ENCODE measurements at places on chromosomes 3 and 15.

- DNase-seq: no peak
These were observed 22.9 kb upstream of the DNAAF4 start for GRCh38 chr15:55530861-55531313.

DNA sequence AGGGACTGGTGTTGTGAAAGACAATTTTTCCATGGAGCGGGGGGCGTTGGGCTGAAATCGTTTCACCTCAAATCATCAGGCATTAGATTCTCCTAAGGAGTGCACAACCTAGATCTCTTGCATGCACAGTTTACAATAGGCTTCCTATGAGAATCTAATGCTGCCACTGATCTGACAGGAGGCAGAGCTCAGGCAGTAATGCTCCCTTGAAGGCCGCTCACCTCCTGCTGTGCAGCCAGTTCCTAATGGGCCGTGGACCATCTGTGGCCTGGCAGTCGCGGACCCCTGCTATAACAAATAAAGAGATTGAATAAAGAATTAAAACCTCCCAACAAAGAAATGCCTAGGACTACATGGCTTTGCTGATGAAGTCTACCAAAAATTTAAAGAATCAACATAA, 25.3 kb upstream of the ANKRD28 start:
- DNase-seq: no peak

DNA sequence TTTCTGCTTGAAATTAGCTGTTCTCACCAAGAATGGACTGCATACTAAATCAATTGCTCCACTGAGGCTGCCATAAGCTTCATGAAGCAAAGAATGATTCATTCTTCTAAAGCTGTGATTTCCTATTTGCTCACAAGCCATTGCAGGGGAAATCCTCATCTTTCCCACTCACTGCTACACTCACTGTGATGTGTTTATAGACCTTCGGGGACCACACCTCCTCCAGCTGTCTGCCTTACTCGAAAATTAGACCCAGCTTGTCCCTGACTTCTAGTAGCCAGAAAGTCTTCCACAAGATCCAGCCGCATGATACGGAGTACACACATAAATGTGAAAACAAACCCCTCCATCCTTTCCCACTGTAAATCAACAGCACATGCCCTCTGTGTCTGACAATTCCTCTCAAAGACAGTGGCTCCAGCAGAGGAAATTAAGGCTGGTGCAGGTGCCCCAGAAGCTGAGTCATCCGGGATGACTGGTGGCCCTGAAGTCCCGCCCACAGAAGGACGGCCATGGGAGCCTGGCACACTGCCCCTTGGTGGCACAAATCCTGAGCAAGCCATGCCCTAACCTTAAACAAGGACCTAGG, 172.0 kb downstream of the STT3B start:
- DNase-seq: no peak

GRCh38 chr3:135966271-135966961, 888 bp downstream of the PPP2R3A start:
- no peak for DNase-seq

DNA sequence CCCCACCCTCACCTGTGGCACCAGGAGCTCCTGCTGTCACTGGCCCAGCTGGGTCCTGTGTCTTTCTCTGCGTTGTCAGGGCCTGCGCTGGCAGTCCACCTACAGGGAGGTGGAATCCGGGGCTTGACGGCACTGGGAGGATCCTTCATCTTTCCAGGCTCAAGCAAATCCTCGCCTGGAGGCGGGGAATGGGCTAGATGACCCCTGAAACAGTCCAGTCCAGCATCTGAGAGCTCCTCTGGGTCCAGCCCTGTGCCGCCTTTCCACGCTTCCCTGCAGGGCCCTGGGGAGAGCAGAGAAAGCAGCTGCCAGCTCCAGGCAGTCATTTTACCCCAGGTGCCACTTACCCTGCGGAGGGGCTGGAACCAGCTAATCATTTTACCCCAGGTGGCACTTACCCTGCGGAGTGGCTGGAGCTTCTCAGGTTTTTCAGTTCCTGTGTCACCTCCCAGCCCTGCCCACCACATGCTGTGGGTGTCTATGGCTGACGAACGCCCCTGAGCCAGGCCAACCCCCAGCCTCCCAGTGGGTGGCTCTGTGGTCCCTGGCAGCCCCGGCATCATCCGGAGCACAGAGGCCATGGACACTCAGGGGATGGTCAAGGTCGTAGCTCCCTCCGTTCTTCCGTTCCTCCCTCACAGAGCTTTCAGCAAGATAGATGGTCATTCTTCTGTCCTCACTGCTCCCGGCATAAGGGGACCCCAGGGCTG, 17.9 kb upstream of the ADIPOQ start:
- DNase-seq: no peak

- DNase-seq: no peak
These were observed 128.8 kb upstream of the CHRNA7 start for GRCh38 chr15:31901501-31901900.

- peak; percentile 6 for DNase-seq
These were observed 25.9 kb upstream of the GOLGA8B start for GRCh38 chr15:34609102-34610057.

- DNase-seq: peak; percentile 78
These were observed at the start of gene TTLL13 for GRCh38 chr15:90249203-90249863. Gene TTLL13 (plus strand): TSS chr15:90249556. CDS start chr15:90250631, 1,075 bp downstream.

GRCh38 chr3:178086144-178086825, 450.0 kb upstream of the KCNMB2 start:
- DNase-seq: no peak

GRCh38 chr3:32831791-32832190, 14.0 kb downstream of the TRIM71 start:
- no peak for DNase-seq

GRCh38 chr3:43818229-43818628, 127.5 kb downstream of the ABHD5 start:
- no peak for DNase-seq

GRCh38 chr3:197427021-197427420, 128.6 kb upstream of the DLG1 start:
- DNase-seq: no peak

DNA sequence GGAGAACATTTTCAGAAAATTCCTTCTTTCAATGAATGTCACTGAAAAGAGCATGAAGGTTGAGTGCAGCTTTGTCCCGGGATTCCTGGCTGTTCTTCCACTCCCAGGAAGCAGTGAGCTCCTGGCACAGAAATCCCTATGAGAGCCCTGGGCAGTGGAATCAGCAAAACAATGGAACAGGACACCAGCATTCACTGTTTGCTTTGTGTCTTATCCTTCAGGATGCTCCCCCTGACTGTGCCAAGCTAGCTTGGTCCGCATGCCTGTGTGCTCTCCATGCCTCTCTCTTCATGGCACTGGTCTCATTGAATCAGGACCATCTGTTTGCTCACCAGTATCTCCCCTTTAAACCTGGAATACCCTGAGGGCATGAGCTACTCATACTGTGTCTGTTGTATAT, 102.0 kb upstream of the GADL1 start:
- DNase-seq: no peak

- no peak for DNase-seq
These were observed 90.1 kb downstream of the B3GALNT1 start for GRCh38 chr3:161014843-161015749.

DNA sequence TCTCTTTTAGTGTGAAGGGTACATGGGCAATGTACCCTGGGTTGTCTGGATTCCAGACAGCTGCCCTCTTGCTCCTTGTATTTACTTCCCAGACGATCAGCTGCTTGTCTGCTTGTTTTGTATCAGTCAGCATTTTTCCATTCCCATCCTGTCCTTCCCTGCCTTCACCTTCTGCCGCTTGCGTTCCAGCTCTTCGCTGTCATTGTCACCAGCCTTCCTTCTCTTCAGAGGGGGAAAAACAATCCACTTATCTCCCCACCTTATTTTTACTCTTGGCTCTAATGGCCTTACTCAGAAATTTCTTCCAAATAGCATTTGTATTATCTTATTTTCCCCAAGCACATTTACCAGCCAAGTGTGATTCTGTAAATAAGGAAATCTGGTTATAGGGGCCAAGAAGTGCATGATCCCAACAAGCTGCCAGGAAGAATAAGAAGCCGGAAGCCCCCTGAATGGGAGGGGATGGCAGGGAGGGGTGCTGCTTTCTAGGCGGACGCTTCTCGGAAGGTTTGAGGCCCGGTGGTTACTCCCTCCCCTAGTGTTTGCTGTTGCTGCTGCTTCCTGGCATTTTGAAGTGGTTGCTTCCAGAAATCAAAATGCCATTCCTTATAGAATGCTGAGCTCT, 497.6 kb downstream of the NTRK3 start:
- no peak for DNase-seq

DNA sequence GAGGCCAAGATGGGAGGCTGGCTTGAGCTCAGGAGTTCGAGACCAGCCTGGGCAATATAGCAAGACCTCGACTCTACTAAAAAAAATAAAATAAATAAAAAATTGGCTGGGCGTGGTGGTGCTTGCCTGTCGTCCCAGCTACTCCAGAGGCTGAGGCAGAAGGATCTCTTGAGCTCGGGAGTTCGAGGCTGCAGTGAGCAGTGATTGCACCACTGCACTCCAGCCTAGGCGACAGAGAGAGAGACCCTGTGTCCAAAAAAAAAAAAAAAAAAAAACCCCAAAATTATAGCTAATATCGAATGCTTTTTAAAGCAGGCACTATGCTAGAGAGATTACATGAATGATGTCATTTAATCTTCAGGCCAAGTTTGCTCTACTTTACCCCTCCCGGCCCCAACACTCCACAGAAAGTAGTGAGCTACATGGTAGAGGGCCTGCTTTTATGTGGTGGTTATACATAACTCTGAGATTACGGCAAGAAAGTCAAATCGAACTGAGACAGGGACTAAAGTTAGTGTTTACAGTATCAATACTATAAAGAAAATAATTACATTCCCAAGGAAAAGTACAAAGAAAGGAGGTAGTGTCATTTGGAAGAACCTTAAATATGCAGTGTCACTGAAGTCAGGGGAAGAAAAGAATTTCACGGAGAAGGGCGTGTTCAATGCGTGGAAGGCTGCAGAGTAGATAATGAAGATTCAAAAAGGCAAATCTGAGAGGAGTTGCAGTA, 1.1 kb downstream of the ADPGK start:
- DNase-seq: peak; percentile 15

- no peak for DNase-seq
These were observed 210.6 kb downstream of the ATP8B4 start for GRCh38 chr15:49908236-49908932.

DNA sequence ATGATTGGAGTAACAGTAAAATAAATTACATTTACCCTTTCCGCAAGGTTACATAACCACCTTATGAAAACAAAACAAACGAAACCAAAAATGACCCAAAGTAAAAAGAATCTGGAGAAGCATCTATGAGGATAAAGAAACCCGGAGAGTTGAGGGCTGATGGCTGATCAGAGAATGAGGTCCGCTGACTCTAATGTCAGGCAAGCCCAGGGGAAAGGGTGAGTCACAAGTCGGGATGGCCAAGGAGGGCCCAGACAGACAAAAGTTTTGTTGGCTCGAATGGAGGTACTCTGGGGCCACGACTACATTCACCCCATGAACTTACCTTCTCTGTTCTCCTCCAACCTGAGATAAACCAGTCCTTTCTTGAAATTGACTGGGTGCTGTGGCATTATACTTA, 95.7 kb downstream of the RORA start:
- DNase-seq: no peak

GRCh38 chr15:26083457-26083856, 220.3 kb upstream of the ATP10A start:
- no peak for DNase-seq

DNA sequence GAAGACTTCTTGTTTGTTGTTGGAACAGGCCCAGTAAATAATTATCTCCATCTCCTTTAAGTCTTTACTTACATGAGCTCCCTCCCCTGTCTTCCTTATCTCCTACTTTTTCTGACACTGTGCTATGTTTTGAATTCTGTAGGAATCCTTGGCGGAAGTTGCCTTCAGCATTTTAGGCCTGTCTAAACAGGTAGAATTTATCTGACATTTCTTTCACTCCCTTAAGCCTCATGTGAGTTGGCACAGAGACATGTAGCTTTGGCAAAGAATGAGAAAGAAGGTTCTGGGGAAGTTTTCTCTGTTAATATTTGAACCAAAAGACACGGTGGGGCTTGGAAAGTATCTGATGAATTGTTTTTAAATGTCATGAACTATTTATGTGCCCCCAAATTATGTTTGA, 8.1 kb downstream of the MCTP2 start:
- DNase-seq: no peak

DNA sequence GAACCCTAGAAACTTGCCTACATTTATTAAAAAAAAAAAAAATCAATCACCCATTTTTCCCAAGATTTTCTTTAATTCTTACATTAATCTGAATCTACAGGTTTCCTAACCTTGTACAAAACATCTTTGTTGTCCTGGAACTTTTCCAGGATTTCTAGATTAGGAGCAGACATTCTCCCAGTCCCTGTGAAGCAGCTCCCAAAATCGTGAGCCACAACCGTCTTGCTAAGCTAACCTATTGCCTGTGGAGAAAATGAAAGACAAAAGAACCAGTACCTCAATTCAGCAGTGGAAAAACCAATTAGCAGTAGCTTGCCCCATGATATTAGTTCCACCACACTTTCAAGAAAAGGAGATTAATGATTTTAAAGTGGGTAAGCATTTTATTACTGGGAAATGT, 522.1 kb downstream of the UNC13C start:
- no peak for DNase-seq

DNA sequence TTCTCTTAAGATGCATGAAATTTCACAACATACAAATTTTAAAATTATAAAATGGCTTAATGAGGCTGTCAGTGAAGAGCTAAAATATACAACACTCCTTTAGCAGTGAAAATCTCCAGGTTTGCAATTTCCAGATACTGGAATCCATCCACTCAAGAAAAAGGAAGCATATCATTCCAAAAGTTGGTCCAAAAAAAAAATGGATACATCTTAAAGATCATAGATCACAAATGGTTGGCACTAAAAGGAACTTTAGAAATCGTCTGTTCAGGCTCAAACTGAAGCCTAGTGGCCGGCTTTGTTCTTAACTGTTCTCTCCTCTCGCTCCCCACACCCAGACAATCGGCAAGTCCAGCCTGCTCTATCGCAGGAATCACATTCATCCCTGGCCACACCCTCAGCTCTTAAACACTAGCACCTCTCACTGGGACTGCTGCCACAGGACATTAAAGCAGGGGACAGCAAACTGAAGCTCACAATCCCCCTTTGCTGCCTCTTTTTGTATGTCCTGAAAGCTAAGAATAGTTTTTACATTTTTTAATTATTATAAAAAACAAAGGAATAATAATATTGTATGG, 130.3 kb upstream of the CDIN1 start:
- no peak for DNase-seq

DNA sequence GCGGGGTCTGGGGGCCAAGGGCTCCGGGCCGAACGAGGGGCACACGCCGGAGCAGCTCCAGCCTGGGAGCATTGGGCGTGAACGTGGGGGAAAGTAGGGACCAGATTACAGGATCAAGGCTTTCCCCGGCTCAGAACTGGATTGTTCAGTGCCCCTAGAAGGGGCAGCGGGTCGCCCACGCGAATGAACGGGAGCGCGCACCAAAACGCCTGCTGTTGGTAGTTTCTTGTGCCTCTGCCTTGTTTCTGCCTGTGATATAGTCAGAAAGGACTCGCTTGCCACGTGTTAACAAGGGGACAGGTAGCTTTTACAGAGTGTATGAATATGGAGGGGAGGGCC, 1.1 kb downstream of the CASR start:
- no peak for DNase-seq

Measured in activated naive CD4-positive, alpha-beta T cell treated with Interleukin-2 at 50 U/mL for 16 hours (primary cell).